ENCODE measurements at places on chromosomes 6 and 20. TPM values are rescaled to one million over a fixed set of nuclear protein-coding genes. Genes with fewer than 3 reads are reported as not detected.

GRCh38 chr6:163187606-163188005 is 226.9 kb upstream of the QKI start:
- no peak for DNase-seq

- DNase-seq: no peak
Measured at GRCh38 chr6:3397229-3398164, 59.4 kb downstream of the SLC22A23 start.

GFOD1 gene
- polyA plus RNA-seq: 3.0 TPM

GRCh38 chr20:62227591-62227976 is 7.5 kb upstream of the HRH3 start:
- no peak for DNase-seq

PTCHD4 gene
- 2.3 TPM for polyA plus RNA-seq

- DNase-seq: no peak
Measured at GRCh38 chr6:136108361-136108945, 141.7 kb downstream of the MTFR2 start.

GRCh38 chr6:20173833-20174792 is 38.2 kb downstream of the MBOAT1 start:
- DNase-seq: no peak

DNA sequence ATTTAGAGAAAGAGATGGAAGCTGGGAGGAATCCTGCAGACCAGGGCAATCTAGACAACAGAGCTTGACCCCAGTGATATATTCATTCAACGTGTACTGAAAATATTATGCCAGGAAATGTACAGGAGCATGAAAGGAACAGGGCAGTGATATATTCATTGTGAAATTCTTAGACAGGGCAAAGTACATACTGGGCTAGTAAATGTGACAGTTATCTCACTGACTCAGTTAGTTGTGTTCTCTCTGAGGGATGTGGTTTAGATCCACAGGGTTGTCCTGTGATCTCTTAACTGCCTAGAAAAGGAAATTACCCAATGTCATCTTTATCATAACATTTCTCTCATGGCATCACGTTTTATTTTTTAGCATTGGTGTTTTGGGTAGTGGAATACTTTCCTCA is 891.3 kb downstream of the EYS start:
- no peak for DNase-seq

TULP4 gene
- 15.9 TPM for polyA plus RNA-seq

GRCh38 chr20:57660922-57661745 is 40.9 kb upstream of the ZBP1 start:
- DNase-seq: no peak

DNA sequence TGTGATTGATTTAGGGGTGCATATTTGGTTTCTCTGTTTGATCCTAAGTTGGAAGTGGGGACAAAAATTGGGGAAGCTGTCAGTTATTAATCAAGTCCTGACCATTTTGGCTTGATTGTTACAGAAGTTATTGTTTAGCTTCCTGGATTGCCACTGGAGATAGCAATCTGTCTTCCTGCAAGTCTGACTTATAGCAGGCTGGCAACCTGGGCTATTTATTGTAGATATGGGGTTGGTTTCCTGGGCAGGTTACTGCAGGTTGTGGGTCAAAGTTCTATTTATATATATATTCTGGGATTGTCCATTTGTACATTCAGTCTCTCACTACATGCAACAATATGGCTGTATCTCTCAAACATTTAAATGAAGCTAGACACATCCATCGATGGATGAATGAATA is 17.8 kb downstream of the KCNS1 start:
- no peak for DNase-seq

GRCh38 chr6:85449388-85449817 is 480 bp upstream of the NT5E start:
- DNase-seq: peak; percentile 45

- no peak for DNase-seq
Measured at GRCh38 chr6:41059556-41059955, 6.6 kb downstream of the APOBEC2 start.

DNA sequence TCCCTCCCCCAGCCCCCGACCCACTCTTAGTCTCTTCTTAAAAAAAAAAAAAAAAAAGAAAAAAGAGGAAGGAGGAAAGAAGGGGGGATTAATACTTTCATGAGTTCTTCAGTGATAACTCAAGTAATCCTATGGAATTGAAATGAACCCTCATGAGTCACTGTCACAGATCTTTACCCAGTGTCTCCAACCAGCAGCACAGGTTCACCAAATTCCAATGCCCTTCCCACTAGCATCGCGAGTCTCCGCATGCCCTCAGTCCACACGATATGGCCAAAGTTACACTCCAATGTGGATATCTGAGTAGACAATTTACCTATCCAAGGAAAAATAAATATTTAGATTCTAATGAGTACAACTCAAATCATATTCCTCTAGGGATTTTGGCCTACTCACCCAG is 74.5 kb downstream of the MDN1 start:
- no peak for DNase-seq

DNA sequence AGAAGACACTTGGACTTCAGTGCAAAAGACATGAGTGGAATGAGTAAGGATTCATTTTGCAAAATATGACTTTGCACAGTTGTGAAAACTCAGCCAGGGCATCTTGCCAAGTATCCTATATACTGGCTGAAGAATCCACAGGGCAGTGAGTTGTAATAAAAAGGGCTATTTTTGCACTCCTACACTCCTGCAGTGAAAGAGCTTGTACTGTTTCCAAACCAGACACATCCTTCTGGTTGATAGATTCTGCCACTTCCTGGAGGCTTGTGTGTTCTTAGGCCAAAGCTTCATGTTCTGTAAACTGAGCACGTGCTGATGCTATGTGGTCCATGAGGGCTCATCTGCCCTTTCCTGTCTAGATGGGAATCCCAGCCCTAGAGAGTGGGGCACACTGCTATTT is 34.9 kb downstream of the GMPR start:
- DNase-seq: peak; percentile 11

ZC2HC1B gene
- polyA plus RNA-seq: not detected

PLA2G7 gene
- not detected for polyA plus RNA-seq

BPIFB2 gene
- polyA plus RNA-seq: not detected

GRCh38 chr6:169101036-169101805 is 152.4 kb downstream of the THBS2 start:
- no peak for DNase-seq

GRCh38 chr20:39412091-39412490 is 449.9 kb downstream of the DHX35 start:
- no peak for DNase-seq

DNA sequence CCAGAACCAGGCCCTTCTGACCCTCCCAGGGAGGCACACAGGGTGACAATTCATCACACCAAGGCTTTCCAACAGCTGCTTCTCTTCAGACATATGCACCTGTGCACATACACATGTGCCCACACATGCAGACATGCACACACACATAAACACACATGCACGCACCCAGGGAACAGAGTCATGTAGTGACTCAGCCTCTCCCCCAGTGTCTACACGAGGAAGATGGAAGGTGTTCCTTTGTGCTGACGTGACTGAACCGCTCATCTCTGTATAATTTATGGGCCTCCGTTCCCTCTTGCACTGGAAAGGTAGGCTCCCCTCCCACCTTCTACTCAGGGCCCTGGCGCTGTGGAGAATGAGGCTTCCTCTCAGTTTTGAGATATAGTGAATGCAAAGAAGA is 23.8 kb upstream of the PLEKHG1 start:
- no peak for DNase-seq

DNA sequence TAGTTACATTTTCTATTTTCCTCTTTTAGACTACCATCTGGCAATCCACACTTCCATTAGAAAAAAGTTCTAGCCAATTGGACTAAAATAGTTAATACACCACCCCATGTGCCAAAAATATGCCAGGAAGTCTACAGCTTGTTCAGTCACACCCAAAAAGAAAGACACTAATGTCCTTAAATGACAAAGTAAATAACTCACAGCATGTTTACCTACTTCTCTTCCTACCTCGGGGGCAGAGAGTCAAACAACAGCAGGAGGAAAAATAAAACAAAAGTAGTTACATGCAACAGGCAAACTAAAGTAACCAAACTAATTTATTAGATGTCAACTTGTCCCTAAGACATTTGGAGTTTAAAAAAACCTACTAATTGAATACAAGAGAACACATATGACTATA is 57.0 kb downstream of the UBE3D start:
- DNase-seq: no peak

DNA sequence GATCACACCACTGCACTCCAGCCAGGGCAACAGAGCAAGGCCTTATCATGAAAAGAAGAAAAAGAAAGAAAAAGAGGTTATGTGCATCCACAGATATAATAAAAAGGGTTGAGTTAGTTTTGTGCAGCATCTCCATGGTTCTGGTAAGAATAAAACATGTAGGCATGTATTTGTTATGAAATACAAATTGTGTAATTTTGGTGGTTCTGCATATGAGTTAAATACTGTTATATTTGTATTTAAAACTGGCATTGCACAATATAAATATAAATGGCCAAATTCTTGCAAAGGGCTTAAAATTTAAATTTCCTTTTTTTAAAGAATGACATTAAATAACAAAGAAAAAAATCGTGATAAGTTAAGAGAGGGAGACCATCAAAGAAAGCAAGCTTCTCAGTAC is 159.1 kb upstream of the PREP start:
- DNase-seq: no peak

DNA sequence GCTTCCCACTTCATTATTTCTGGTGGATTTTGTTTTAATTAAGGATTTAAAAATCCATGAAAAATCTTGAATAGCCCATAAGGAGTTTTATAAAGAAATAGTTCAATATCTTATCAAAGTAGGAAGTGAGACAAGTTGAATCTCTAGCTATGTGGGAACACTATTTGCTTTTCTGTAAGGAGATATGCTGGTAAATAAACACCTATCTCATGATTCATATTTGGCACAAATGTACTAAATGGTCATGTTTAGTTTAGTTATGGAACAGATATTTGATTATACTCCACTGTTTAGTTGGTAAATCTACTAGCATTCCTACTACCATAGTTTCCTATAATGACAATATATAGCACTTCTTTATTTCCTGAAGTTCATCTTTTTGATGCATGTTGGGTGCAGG is 239.9 kb upstream of the CEP162 start:
- DNase-seq: no peak

GPR6 gene
- polyA plus RNA-seq: not detected

DNA sequence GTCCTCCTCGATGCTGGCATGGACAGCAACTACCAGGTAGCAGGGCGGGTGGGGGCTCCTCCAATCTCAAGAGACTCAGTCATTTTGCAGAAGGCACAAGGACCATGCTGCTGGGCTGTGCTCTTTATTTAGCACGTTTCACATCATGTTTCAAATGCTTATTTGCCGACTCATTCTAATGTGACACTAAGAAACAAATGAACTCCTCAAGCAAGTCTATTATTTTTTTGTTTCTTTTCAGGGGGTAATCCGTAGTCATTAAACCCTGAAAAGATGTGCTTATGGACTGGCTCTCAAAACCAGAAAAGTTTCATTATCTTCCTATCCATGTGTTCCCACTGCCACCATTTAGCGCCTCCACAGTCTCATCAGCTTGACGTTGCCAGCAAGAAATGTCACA is 92.9 kb downstream of the ANKS1A start:
- no peak for DNase-seq

- no peak for DNase-seq
Measured at GRCh38 chr6:116406678-116407345, 36.1 kb downstream of the DSE start.

RIMS1 gene
- 0.91 TPM for polyA plus RNA-seq

- DNase-seq: peak; percentile 23
Measured at GRCh38 chr6:37456816-37457560, 24.0 kb downstream of the CMTR1 start.

GRCh38 chr6:108888052-108888451 is 39.8 kb downstream of the ARMC2 start:
- DNase-seq: no peak

DNA sequence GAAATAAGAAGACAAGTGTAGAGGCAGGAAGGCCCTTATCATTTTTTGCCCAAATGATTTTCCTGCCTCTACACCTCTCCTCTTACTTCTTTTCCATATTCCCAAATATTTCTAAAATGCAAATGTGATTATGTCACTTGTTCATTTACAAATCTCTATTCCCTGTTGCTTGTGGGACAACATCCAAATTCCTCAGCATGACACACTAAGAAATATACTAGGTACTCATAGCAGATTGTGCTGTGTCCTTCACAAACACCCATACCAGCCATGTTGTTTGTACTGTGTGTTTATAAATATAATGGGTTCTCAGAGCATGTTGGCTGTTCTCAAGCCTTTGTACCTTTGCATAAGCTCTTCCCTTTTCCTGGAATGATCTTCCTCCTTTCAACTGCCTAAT is 17.7 kb upstream of the FYN start:
- DNase-seq: no peak

ACOT13 gene
- 43.8 TPM for polyA plus RNA-seq

- DNase-seq: no peak
Measured at GRCh38 chr6:151112130-151112529, 127.6 kb upstream of the AKAP12 start.

DNA sequence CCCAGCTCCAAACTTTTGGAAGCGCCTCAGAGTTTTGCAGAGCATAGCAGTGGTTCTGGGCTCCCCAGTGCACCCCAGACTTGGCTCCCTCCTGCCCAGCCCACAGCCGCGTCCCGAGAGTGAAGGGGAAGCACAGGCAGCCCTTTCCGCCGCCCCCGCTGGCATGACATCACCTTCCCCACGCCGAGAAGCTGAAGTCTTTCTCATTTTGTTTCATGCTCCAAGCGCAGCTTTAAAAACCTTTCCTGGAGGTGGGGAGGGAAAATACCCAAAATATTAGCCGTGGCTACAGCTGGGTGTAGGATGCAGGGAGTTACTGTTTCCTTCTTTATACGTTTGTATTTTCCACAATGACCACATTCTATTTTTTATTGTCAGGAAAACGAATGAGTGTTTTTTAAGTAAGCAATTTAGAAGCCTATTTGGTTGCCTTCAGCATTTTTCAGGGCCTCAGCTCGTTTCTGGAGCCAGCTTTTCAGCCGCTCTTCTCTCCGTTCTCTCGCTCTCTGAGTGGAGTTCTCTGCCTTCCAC is 72.9 kb downstream of the SNX5 start:
- no peak for DNase-seq

- DNase-seq: peak; percentile 36
Measured at GRCh38 chr6:138001750-138002349, 105.4 kb downstream of the PERP start.

DNA sequence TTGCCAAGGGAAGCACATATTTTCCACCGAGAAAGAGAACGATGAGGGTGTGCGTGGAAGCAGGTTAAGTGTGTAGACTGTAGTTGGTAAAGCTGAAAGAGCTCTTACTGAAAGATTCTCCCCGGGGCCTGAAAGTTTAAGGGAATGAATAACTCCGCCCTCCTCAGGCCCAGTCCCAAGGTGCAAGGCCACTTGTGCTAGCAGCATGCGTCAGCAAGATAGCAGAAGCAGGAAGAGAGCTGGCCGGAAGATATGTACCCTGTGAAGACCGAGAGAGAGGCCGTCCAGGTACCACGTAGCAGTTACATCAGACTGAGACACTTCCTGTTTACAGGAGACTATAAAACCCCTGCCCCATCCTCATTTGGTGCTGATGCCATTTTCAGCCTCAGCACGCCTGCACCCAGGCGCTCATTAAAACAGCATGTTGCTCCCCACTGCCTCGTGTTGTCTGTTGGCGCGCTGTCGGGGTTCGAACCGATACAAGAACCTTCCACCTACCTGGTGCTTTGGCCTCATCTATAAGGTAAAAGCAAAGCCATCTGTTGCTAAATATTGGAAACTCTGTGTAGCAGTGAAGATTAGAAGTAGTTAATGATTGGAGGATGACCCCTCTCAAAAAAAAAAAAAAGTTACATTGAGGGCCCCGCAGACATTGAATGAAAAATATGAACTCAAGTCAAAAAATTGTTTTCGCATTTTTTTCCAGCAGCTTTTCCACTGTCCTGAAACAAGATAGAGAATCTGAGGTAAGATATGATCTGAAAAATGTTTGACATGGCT is 18.6 kb upstream of the FAM135A start:
- DNase-seq: no peak

- DNase-seq: no peak
Measured at GRCh38 chr6:27293436-27294098, 18.5 kb downstream of the POM121L2 start.
